ENCODE measurements at places on chromosomes 12 and 14. TPM values are rescaled to one million over a fixed set of nuclear protein-coding genes. Genes with fewer than 3 reads are reported as not detected.

DNA sequence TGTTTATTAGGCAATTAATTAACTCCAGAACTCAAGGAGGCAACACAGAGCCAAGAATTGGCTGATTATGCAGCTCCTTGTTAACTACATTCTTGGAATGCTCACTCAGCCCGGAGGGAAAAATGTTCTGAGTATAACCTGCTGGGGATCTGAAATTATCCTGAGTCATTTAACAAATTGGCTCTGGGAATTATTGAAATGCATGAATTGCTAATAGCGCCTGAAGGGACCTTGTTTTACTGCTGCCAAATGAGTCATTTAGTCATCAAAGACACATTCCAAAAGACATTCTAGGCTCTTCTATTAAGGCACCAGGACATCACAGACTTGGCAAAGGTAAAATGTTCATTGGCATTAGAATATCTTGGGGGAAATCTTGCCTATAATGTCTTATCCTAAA, 13.0 kb downstream of the TMEM52B start:
- DNase-seq: peak; percentile 93

The ACRBP gene
- polyA plus RNA-seq: not detected

- DNase-seq: no peak
Observed at GRCh38 chr12:82176761-82177490, 181.3 kb downstream of the CCDC59 start.

DNA sequence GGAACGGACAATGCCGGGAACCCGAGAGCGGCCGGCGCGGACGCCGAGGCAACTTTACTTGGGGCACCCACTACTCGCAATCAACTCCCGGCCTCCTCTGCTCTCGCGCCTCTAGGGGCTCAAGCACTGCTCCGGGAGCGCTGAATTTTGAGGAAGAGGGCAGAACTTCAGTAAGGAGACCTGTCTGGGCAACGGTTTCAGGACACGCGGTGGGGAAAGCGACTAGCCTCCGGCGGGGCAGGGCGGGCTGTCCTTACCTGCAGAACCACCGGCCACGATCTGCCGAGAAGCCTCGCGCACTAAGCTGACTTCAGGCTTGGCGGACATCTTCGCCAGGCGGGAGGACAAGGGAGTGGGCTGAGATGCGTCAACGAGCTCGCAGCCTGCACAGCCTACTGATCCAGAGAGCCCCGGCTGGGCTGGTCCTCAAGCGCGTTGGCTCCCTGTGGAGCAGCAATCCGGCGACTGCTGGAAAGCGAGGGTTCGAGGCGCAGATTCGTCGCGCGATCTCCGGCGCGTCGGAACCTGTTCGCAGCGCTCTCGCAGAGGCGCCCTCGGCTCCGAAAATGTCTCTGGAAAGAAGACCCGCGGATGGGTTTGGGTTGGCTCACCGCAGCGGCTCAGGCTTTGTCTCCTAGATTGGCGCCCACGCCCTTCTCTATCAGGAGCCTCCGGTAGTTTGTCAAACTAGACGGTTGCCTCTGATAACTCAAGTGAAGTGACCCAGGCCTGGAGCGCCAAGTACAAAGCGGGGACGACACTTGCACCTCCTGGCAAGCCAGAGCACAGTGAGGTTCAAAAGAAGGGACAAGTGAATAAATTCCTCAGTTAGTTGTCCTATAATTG, at the start of gene SLC25A21:
SLC25A21 (minus strand) TSS at position 583 of the 846 bp plus-strand sequence.
- peak; percentile 84 for DNase-seq

DNA sequence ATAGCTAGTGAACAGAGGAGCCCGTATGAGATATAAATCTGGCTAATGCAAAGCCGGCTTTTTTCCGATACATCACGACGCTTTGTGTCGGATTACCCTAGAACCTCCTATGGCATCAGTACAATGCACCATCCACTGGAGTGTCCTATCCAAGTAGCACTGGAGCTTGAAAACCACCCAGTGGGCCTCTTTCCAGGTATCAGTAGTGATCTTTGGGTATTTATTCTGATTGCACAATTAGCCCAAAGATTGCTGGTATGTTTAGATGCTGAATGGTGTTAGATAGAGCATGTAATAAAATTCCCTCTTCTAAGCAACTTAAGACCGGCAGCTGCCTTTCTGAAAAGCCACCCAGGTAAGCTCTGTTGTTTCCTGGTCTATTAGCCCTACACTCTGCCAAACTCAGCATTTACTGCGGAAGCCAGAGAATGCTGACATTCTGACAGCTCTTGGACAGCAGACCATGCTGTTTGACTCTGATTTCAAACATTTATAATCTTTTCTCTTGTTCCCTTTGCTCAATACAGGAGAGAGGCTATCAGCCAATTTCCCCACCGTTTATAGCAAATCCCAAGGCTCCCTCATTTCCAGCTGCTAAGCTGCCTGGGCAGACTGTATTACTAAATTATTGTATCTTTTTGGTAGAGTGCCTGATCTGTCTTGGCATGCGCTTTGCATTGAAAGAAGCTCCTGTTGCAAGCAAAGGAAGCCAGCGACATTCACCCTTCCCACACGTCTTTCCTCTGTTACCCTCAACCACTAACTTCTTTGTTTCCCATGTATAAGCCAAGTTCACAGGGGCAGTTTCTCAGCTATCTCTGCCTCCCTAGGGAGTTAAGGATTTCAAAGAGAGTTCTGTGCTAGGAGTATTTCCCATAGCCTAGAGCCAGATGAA, 388.3 kb upstream of the GARIN6 start:
- DNase-seq: no peak

DNA sequence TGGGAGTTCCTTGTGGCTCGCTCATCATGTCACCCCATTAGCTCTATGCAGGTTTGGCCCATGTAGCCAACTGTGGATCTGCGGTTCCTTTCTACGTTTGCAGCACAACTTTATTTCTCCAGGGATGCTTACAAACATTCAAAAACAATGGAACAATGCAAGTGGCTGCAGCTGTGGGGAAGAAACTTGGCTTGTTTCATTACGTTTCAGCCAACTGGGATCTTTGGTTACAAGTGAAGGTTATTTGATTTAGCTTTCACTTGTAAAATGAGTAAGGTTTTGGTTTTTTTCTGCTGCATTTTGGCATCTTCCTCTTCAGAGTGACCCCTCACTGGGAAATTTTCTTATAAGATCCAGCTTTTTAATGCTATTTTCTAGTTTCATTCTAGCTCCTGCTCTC, 105.9 kb downstream of the PLXNC1 start:
- no peak for DNase-seq

GRCh38 chr12:116934908-116935705, 24.4 kb downstream of the FBXW8 start:
- DNase-seq: no peak

The CEP170B gene
- 2.7 TPM for polyA plus RNA-seq

The EPYC gene
- not detected for polyA plus RNA-seq

DNA sequence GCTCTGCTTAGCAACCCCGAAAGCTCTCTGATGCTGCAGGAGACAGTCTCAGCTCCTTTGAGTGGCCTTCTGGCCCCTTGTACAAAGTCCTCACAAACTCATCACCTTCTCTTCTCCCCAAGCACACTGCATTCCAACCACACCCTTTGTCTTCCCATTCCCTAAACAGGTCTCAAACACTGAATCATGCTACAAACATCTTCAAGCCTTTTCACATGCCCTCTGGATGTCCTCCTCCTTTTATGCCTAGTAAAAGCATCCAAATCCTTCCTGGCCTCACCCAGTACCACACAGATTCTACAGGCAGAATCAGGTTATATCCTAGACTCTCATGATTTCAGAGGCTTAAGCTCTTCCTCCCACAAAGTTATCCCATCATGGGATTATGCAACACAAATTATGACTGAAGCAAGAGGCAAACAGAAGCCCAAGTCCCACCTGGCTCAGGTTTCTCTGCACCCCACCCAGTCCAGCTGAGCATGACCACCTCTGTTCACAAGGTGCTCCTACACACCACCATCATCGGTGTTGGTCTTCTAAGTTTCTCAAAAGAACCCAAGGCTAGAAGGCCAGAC, 61.4 kb upstream of the PCED1B start:
- DNase-seq: peak; percentile 67

Data from GM23248 (cell line).